ENCODE measurements at places on chromosomes 3 and 15.
A peak's percentile ranks its signal among the peaks of the same experiment; 100 is the strongest.

GRCh38 chr15:99435877-99436541 lies 129.8 kb upstream of the MEF2A start:
- no peak for DNase-seq

- DNase-seq, result no peak
These were observed 21.7 kb upstream of the SYN2 start for GRCh38 chr3:11982341-11982941.

DNA sequence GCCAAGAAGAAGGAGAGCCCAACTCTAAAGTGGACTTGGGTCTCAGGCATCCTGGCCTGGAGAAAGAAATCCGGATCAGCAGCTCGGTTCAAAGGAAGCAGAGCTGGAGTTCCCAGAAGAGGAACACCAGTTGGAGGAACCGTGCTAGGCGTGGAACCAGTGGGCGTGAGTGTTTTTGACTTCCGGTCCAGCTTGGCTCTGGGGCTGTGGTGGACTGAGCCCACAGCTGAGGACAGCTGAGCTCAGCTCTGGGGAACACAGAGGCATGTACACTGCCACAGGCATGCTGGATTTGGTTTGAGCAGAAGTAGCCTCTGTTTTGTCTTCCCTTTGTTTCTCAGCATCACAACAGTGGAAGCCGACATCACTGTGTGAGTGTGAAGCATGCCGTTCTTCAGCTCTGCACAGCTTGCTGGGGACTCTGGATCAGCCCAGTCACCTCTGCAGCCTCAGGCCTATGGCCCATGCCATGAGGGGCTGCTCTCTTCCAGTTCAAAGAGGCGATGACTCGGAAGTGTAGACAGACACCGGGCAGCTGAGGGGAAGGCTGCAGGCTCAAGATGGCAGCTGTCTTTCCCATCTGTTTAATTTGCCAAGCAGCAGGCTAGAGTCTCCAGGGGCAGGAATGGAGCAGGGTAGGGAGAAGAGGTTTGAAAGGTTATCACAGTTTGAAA lies 185.8 kb upstream of the UBE3A start:
- DNase-seq, result no peak

DNA sequence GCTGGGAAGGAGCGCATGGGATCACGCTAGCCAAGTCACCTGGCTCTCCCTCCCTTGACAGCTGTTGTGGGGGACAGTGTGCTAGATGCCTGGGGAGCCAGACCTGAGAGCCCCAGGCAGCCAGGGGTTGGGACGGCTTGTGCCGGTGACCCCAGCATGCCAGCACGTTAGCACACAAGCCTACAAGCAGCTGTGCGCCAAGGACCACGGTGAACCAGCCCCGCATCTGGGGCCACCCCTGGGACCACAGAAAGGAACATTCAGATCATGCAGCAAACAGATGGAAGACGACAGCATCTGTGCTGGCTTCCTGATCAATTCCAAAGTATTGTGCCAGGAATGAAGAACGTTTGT lies 64.8 kb downstream of the NTRK3 start:
- no peak for DNase-seq

GRCh38 chr15:59208613-59209249 lies 2.1 kb downstream of the LDHAL6B start:
- DNase-seq, result no peak

DNA sequence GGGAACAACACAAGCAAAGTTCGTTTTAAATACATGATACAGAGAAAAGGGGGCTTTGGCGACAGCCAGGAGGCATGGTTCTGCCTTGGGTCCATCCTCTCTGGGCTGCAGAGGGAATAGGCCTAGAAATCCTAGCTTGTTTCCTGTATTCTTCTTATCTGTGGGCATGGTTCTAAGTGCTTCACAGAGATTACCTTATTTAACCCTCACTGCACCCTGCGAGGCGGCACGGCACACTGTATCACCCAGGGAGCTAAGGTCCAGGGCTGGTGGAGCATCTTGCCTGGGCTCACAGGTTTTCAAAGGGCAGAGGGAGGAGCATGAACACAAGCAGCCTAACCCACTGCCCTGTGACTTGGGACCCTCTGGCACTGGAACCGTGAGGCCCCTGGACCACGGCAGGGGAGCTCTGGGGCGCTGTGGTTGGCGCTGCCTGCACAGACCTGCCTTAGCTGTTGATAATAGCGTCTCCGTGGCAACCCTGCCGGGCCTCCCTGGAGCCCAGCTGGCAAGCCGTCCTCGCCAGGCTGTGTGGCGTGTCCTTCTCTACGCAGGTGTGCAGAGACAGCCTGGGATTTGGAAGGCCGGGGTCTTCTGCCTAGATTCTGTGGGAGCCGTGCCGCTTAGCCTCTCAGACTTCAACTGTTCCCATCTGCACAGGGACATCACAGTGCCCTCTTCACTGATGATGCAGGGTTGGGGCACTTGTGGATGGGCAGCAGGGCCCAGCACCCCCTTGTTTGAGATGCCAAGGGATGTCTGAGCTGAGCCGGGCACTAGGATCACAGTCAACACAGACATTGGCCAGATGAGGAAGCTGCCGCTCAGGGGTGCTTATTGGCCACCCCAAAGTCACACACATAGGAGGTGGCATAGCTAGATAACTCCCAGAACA lies 154.6 kb upstream of the TLE3 start:
- DNase-seq, result no peak

GRCh38 chr3:127304121-127304744 lies 16.4 kb upstream of the PRR20G start:
- no peak for DNase-seq

DNA sequence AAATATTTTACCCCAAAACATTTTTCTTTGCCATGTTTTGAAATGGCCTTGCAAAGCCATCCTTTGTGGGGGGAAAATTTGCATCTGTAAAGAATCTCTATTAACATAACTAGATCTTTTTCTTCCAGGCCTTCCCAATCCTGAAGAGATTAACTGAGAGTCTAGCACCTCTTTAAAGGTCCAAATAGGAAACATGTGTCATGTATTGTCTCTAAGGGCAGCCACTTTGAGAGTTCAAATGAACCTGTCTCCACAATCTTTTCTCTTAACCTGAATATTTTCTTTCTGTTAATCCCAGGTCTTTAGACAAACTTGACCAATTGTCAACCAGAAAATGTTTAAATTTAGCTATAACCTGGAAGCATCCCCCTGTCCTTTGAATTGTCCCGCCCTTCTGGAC lies 236.6 kb upstream of the PROK2 start:
- no peak for DNase-seq

- DNase-seq, result no peak
These were observed 84.1 kb downstream of the BOC start for GRCh38 chr3:113295463-113295862.

GRCh38 chr3:71384837-71385716 lies 198.5 kb downstream of the FOXP1 start:
- DNase-seq, result no peak

DNA sequence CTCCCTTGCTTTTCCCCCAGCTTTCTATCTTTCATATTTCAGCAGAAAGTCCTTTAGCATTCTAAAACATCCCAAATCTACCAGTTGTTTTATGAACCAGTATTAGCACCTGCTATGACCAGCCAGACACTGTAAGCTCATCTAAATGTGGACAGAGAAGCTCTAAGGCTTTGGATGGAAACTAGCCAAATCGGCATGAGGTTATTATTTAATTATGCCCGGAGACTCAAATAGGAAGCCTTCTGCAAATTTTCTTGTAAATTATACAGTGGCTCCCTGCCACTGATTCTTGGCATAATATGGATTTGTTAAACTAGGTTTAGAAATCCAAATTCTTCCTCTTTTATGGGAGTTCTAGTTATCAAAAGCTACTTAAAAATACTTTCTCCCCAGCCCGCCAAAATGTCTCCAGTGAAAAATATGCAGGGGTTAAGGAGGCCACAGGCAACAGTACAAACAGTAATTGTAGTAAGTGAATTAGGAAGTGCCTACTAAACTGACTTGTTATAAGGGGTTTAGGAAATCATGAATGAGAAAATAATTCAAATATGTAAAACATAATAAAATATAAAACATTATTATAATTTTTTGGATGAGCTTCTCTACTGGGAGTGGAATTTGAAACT lies 15.4 kb downstream of the MYH15 start:
- no peak for DNase-seq

GRCh38 chr3:37551857-37552256 lies 309.8 kb upstream of the CTDSPL start:
- no peak for DNase-seq

GRCh38 chr3:156145866-156146265 lies 25.5 kb downstream of the KCNAB1 start:
- DNase-seq, result no peak

GRCh38 chr15:70892912-70893560 lies 410 bp downstream of the LRRC49 start:
- DNase-seq, result no peak

DNA sequence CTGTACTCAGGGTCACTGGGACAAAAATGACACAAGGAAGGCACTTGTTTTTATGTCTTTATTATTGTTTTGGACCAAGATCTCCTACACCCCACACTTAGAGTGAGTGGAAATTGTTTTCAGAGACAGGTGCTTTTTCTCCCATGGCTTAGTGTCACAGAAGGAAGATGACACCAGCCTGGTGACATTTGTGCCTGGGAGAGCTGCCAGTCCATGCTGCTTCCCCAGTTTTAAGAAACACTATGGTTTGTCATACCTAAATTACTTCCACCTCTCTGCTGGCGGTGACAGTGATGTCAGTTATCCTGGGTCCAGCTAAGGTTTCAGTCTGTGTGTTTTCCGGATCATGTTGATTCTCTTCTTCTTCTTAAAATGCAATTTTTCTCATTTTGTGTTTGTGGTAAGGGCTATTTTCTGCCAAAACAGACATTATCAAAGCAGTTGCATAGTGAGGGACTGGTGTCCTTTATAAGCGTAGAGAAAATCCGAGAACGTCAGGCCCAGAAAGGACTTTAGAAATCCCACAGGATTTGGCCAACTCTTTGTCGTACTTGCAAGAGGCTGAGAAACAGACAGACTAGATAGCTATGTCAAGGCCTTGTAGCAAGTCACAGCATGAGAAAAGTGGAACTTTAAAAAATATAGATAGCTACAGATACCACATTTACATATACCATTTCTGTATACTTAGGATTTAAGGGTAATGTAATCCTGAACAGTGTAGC lies 149.5 kb downstream of the TP63 start:
- no peak for DNase-seq

GRCh38 chr3:40328374-40328773 lies 18.9 kb downstream of the EIF1B start:
- no peak for DNase-seq

DNA sequence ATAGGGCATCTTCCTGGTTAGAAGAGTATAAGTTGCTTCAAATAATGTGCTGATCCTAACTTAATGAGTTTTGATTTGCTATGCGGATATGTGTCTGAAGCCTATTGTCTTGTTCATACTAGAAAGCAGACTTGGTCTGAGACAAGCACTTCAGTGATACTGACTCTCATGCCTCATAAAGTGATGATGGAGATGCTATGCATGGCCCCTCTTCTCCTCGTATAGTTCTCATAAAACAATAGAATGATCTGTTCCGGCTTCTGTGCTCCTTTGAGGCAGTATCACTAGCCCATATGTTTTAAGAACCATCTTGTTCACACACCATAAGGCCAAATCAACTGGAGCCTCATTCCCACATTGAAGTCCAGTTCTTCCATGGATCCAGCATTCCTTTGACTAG lies 222.1 kb downstream of the LRTM1 start:
- no peak for DNase-seq

- no peak for DNase-seq
These were observed 16.5 kb downstream of the BCHE start for GRCh38 chr3:165820671-165821123.

DNA sequence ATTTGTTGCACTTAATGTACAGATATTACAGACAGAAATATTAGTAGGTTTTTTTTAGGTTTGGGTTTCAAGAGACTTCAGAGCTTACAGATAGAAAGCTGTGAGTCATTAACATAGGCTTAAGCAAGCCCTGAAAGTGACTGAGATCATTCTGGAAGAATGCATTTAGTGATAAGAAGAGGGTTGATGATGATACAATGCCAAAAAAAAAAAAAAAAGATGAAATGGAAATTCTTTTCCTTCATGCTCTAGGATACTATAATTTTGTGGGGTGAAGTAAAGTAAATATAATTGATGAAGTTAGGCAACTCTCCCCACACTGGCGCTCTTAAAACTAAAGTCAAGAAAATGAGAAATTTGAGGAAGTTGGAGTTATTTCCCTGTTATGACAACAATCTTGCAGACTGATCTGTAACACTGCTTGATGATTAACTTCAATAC lies 169.4 kb upstream of the ZNF385D start:
- DNase-seq, result no peak

GRCh38 chr3:150639262-150639661 lies 36.1 kb downstream of the SELENOT start:
- DNase-seq, result no peak

DNA sequence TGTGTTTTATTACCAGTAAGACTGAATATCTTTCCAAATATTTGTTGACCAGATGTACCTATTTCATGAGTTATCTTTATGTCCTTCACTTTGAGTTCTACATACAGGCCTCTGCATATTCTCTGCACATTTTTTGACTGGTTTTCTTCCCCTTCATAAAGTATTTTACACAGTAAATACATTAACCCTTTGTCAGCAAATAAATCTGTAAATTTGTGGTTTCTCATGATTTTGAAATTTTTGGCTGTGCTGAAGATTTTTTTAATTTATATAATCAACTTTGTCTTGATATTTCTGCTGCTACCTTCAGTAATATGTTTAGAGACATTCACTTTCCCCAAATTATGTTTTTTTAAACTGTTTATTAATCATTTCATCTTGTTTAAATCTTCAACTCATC lies 50.5 kb downstream of the WNT5A start:
- DNase-seq, result no peak

DNA sequence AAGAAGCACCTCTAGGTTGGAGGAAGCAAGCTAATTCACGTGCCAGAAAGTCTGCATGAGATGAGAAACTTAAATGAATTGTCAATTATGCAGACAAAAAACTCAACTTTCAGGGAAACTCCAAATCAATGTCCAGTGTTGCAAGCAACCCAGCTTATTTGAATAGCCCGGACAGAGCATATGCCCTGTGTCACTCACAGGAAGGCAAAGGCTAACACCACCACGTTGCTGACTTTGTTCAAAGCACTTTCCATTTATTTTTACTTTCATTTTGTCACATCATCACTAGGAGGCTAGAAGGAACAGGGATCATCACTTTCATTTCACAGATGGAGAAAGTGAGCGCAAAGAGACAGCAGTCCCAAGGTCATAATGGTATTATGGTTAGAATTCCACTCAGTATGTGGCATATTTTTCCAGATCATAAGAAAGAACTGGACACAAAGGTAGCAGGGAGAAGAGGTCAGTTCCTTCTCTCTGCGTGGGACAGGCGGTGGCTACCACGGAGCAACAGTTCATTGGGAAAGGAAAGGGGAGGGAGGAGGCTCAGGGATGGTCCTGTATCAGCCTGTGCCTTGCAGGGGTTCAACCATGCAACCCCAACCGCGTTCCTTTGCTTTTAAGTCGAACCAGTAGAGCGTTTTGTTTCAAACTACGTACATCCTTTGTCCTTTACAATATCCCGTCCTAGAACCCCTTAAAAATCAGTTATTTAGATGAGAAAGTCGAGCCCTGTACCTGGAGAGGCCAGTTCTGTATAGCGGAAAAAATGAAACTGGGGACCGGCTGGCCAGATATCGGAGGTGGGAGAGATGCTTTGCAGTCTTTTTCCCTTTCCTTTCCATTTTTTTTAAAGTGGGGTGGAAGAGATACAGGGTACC lies 1.1 kb downstream of the HEG1 start:
- DNase-seq, result peak; percentile 53
